Fibroblast of skin of left biceps (primary cell): ENCODE measurements at places on chromosomes 13 and 19.

DNA sequence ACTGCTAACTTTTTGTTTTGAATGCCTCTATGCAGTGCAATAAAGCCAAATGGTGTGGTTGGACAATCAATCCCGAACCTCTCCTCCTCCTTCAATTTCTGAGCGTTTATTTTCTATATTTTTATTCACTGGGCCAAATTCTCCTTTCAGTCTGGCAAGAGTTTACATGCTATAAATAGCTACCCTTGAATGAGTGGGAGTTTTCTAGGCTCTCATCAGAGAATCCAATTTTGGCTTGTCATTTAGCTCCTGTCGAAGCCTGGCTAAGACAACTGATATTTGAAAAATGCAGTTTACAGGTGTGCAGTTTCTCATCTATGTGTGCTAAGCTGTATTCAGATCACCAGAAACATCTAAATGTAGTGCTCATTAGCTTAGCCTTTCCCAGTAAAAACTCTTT lies 61.8 kb downstream of the OLFM4 start:
- DNase-seq, result no peak

- DNase-seq, result no peak
These were observed 961.2 kb upstream of the SPRY2 start for GRCh38 chr13:81302125-81302524.

DNA sequence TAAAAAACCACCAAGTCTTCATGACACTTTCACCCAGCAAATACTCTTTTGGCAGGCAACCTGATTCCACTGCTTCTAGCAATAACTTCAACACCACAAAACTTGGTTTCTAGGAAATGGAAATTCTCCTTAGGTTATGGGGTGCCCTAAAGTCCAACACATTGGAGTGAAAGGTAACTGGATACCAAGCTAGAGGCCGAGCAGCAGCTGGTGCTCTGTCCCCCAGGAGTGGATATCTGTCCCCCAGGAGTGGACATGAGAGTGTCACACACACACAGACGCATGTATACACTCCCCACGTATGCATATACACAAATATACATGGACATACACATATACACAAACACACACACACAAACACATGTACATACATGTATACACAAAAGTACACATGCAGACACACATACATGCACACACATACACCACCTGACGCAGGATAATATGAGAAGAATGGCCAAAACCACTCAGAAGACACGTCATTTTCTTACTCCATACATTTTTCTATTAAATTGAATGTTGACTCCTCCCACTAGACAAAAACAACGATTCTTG lies 50.8 kb downstream of the RFX2 start:
- no peak for DNase-seq

GRCh38 chr13:106772006-106772601 lies 204.2 kb upstream of the ARGLU1 start:
- no peak for DNase-seq

- no peak for DNase-seq
These were observed 161.5 kb downstream of the COG6 start for GRCh38 chr13:39816936-39817335.
